ENCODE measurements at places on chromosomes 11 and 22.

GRCh38 chr11:94639901-94640721 is 72.9 kb downstream of the PIWIL4 start:
- DNase-seq, result no peak

DNA sequence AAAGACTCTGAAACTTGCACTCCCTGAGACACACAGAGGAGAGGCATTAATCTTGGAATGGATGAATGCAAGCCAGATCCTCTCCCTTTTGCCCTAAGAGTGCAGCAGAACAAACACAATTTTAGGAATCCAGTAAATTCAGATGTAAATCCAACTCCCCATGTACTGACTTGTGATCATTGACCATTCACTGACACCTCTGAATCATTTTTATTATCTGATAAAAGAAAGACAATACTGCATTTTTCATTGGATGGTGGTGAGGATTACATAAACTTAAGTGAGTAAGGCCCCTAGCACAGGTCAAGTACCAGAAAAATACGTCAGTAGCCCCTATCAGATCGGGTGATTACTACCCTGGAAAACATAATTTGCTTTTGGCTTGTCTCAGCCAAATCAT is 782.9 kb upstream of the API5 start:
- no peak for DNase-seq

DNA sequence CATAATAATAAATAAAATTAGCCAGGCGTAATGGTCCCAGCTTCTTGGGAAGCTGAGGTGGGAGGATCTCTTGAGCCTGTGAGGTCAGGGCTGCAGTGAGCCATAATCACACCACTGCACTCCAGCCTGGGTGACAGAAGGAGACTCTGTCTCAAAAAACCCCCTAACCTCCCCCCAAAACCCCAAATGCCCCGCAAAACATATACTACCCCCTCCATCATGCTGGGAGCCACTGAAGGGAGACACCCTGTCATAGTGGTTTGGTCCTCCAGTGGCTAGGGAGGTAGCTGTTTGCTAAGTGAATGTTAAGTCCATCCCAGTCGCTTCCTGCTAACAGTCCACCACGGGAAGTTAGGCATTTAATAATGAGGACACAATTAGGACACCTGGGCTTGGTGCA is 125.0 kb downstream of the ABTB2 start:
- no peak for DNase-seq

GRCh38 chr11:121683791-121684190 is 231.0 kb upstream of the SORL1-AS1 start:
- no peak for DNase-seq

- DNase-seq, result no peak
Observed at GRCh38 chr11:74023276-74023675, 14.4 kb upstream of the UCP3 start.

DNA sequence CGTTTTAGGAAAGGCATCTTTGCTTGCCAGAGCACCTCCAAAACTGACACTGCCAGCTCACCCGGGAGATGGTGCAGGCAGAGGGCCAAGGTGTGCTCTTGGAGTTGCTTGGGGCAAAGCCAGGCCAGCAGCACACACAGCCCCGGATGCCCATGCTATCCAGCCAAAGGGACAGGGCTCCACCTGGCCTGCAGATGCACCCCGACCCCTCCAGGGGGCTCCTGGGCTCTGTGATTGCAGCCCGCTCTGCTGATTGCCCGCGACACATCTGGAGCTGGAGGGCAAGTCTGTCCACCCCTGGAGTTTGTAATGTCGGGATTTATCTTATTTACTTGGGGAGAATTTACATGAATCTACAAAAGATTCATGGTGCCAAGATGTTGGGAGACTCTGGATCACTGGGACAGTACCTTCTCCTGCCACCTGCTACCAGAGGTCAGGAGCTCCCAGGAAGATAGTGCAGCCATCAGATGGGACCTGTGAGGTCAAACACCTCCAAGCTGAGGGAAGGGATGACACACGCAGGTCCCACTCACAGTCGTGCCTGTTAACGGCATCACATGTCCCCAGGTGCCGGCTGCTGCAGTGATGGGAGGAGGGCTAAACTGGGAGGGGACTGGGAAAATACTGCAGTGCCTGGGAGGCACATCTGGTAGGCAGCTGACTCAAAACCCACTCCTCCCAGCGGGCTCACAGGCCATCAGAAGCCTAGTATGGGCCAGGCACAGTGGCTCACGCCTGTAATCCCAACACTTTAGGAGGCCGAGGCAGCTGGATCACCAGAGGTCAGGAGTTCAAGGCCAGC is 17.2 kb downstream of the CBX7 start:
- no peak for DNase-seq

- peak; percentile 7 for DNase-seq
Observed at GRCh38 chr11:81963018-81963417, 770.6 kb downstream of the FAM181B start.

GRCh38 chr11:106304274-106304673 is 226.8 kb downstream of the AASDHPPT start:
- DNase-seq, result no peak

GRCh38 chr11:35078470-35078735 is 60.6 kb upstream of the CD44 start:
- DNase-seq, result no peak

GRCh38 chr11:21430537-21430936 is 761.2 kb downstream of the NELL1 start:
- no peak for DNase-seq

DNA sequence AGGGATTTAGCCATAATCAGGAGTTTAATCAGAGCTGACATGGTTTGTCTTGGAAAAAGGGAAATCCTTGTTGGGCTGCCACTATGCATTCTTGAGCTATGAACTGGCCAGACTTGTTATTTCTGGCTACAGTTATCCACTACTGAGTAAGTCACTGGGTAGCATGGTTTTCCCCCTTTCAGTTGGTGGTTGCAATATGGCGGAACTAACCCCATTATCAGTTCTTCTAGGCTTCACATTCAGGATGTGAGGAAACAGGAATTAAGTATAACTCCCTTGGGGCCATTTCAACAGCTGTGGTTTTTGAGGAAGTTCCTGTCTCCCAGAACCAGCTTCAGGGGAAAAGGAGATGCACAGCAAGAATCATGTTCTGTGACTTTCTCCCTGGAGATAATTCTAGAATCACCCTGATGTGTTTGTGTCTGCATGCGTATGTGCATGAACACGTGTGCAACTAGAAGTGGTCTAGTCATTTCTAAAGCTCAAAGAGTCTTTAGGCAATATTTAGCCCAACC is 103.0 kb upstream of the CD44 start:
- no peak for DNase-seq

GRCh38 chr22:25689631-25690030 is 52.4 kb upstream of the MYO18B start:
- no peak for DNase-seq

- DNase-seq, result no peak
Observed at GRCh38 chr22:43539572-43540528, 128.0 kb downstream of the MPPED1 start.

DNA sequence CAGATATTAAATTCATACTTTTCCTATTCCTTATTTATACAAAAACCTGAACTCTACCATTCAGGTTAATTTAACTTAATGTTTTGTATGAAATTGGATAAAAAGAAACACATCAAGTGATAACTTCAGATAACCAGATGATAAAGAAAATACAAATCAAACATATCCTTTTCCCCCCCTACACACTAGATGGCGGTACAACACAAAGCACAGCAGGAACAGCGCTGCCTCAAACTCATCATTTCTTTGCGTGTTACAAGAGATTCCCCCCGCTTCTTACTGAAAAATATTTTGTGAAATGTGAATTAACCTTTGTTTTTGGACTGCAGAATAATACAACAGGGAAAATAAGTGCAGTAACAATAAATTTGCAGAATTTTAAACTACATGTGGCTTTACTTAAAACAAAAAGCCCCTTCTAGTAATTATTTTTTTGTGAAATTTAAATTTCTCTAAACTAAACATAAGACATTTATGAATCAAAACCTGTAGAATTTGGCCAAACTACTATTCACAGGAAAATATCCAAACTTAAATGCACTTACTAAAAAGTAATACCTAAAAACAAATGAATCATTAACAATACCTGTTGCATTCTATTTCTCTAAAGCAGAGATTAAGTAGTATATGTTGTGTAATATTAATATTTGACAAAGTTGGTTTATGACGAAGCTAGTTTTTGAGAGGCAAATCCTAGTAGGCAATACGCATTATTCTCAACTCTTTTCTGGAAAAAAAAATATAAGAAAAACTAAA is 74.4 kb downstream of the ARHGAP32 start:
- peak; percentile 73 for DNase-seq

- DNase-seq, result no peak
Observed at GRCh38 chr11:115627666-115628460, 123.6 kb upstream of the CADM1 start.

GRCh38 chr22:24165673-24166072 is 15.6 kb upstream of the SUSD2 start:
- DNase-seq, result no peak

DNA sequence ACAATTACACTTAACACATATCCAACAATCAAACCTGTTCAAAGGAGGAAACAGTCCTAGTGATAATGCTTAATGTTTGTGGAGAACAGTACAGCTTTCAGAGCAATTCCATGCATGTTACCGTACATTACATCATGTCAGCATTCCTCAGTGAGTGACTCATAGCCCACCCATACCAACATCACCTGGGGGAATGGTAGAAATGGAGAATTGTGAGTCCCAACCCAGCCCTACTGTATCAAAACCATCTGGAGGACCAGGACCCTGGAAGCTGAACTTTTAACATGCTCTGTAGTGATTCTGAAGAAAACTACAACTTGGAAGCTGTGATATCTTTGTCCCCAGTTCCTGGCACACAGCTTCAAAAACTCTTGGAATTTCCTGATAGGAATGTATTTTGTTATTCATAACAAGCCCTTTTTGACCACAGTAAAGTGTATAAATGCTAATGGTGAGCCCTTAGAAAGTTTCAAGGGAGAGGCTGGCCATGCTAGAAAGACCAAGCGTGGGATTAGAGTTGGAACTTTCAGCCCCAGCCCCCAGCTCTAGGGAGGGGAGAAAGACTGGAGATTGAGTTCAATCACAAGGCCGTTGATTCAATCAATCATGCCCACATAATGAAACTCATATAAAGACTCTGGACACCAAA is 301.1 kb downstream of the BUD13 start:
- no peak for DNase-seq

DNA sequence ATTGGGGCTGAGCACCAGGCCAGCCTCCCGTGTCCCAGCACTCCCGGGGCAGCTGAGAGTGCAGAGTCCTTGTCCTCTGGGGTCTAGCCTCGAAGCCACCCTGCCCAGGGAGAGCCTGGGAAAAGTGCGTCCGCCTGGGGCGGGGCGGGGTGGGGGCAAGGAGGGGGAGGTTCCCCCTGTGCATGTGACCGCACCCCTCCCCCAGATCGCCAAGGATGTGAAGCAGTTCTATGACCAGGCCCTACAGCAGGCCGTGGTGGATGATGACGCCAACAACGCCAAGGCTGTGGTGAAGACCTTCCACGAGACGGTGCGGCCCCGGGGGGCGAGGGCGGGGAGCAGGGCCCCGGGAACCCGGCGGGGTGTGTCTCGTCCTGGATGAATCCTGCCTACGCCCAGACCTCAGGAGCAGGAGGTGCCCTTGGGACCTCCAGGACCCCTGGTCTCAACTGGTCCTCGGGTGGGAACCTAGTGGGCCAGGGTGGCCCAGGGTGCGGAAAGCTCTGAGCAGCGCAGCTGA is 5.3 kb upstream of the TSSC4 start:
- no peak for DNase-seq

Data from Jurkat, Clone E6-1 (cell line).